MG63 (cell line): ENCODE measurements at places on chromosomes 12 and 14. TPM values are rescaled to one million over a fixed set of nuclear protein-coding genes. Genes with fewer than 3 reads are reported as not detected.

KLHL33 gene
- total RNA-seq: not detected in 2 replicates

MUCL1 gene
- total RNA-seq: not detected in 2 replicates

SELPLG gene
- 0.39 and 2.5 TPM in 2 replicates for total RNA-seq

SLC7A7 gene
- 4.0 TPM in 1 of 2 replicates, not detected in the other for total RNA-seq

TSPAN19 gene
- total RNA-seq: not detected in 2 replicates

B4GALNT1 gene
- total RNA-seq: 8.9 and 13.9 TPM in 2 replicates

PPP1R1A gene
- not detected in 2 replicates for total RNA-seq

EML5 gene
- total RNA-seq: 0.23 and 0.62 TPM in 2 replicates

WNT5B gene
- 208 and 341 TPM in 2 replicates for total RNA-seq

CLEC1B gene
- total RNA-seq: not detected in 2 replicates

ISCA2 gene
- 12.7 and 31.6 TPM in 2 replicates for total RNA-seq

SMAGP gene
- total RNA-seq: 2.1 and 20.1 TPM in 2 replicates

ZNF891 gene
- 0.10 TPM in 2 replicates for total RNA-seq

RILPL1 gene
- 24.2 and 31.4 TPM in 2 replicates for total RNA-seq

CLEC1A gene
- 0.30 TPM in 1 of 2 replicates, not detected in the other for total RNA-seq

B4GALNT3 gene
- 0.30 and 0.54 TPM in 2 replicates for total RNA-seq

USP44 gene
- total RNA-seq: 0.27 TPM in 1 of 2 replicates, not detected in the other

COL2A1 gene
- not detected in 2 replicates for total RNA-seq

FKBP11 gene
- total RNA-seq: 0.94 and 3.2 TPM in 2 replicates

CCDC196 gene
- total RNA-seq: not detected in 2 replicates

CPNE6 gene
- not detected in 2 replicates for total RNA-seq

PTCSC3 gene
- total RNA-seq: not detected in 2 replicates

GDF3 gene
- not detected in 2 replicates for total RNA-seq

TAS2R8 gene
- not detected in 2 replicates for total RNA-seq

DLK1 gene
- not detected in 2 replicates for total RNA-seq

NDUFA9 gene
- total RNA-seq: 39.5 and 150 TPM in 2 replicates

CCDC198 gene
- not detected in 2 replicates for total RNA-seq

TEX52 gene
- total RNA-seq: not detected in 2 replicates

CCDC60 gene
- not detected in 2 replicates for total RNA-seq

GARIN6 gene
- not detected in 2 replicates for total RNA-seq

TULP3 gene
- total RNA-seq: 20.3 and 21.1 TPM in 2 replicates

INHBC gene
- not detected in 2 replicates for total RNA-seq

CLEC7A gene
- not detected in 2 replicates for total RNA-seq

IL26 gene
- 0.64 and 1.6 TPM in 2 replicates for total RNA-seq

KLRC4 gene
- not detected in 2 replicates for total RNA-seq

SRRM4 gene
- total RNA-seq: not detected in 2 replicates

TCTN2 gene
- total RNA-seq: 6.3 and 8.3 TPM in 2 replicates

RNU4-1 gene
- total RNA-seq: not detected in 2 replicates

NKX2-1 gene
- total RNA-seq: not detected in 2 replicates

CCNB1IP1 gene
- 38.0 and 151 TPM in 2 replicates for total RNA-seq

KRT81 gene
- total RNA-seq: 2.2 and 3.8 TPM in 2 replicates

TOMM20L gene
- total RNA-seq: not detected in 2 replicates

NPAS3 gene
- 1.9 TPM in 1 of 2 replicates, not detected in the other for total RNA-seq

EIF5 gene
- total RNA-seq: 180 and 183 TPM in 2 replicates

SLC5A8 gene
- not detected in 2 replicates for total RNA-seq

ENDOU gene
- total RNA-seq: not detected in 2 replicates

SOAT2 gene
- total RNA-seq: not detected in 2 replicates

CBLN3 gene
- total RNA-seq: 2.0 TPM in 1 of 2 replicates, not detected in the other

OS9 gene
- total RNA-seq: 139 and 347 TPM in 2 replicates

ARHGEF40 gene
- 9.1 and 10.0 TPM in 2 replicates for total RNA-seq
